ENCODE measurements at places on chromosomes 3 and 15. TPM values are rescaled to one million over a fixed set of nuclear protein-coding genes. Genes with fewer than 3 reads are reported as not detected.

SLC9C1 gene
- total RNA-seq: not detected

NOX5 gene
- not detected for total RNA-seq

DNA sequence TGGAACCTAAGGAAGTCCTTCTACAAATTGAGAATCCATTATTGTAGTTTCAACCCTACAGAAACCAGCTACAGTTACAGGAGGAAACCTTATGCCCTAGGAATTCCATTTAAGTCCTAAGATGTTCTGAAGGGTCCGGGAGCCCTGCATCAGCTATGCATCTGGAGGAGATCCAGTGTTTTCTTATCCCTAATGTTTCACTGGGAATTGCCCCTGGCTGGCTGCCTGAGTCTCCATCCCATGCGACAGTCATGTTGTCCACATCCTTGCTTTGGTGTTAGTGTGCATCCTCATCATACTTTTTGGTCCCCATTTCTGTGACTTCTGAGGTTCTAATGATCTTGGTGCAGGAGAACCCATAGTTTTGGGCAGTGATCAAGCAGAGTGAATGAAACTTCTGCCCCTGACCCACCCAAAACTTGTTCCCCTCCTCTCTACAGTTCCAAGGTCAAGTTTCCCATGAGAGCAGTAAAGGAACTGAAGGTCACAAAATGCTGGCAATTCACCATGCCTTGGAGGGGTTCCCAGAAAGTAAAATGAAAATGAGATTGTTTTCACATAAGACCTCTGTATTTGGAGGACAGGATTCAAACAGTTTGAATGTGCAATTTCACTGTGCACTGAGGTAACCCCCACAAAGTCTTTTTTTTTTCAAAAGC lies 121.9 kb upstream of the PHLDB2 start:
- DNase-seq: no peak

P2RY1 gene
- total RNA-seq: 0.44 TPM

NIT2 gene
- total RNA-seq: 46.2 TPM

FANCD2 gene
- 66.9 TPM for total RNA-seq

SMCO1 gene
- 0.13 TPM for total RNA-seq

DNA sequence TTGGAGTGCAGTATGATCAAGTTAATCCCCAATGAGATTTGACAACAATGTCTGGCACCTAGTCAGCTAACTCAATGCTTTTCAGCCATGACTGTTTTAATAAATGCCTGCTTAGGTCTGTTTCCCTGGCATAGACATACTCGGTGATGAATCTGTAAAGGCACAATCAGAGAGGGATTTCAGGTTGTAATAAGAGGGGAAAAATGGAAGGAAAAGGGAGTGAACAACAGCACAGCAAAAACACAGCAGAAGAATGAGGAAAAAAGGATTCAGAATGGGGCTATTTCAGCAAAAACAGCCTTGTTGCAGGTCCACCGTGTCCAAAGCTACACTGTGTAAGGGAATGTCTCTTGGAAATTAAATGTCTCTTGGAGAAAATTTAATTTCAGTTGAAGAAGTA lies 19.3 kb upstream of the CHD2 start:
- no peak for DNase-seq

DNA sequence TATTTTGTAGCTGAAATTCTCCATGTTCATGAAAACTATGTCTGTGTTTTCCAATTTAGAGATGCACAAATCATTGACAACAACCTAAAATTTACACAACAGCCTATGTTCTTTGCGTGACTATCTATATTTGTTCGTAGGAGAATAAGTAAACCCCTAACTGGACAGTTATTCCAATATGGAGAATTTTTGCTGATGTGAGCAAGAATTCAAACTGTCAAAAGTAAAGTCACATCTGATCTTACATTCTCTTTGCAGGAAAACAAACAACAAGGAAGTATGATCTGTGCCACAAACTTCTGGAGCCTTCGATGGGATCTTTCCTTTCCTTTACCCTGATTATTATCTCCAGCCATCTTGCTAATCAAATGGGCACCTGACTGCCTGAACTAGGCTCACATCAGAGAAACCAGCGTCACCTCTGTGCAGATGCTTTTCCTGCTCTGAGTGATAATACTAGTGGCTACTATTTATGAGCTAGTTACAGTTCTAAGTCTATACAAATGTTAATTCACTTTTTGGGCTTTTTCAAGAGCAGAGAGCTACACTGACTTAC lies 18.3 kb upstream of the KCNMB3 start:
- DNase-seq: no peak

DNA sequence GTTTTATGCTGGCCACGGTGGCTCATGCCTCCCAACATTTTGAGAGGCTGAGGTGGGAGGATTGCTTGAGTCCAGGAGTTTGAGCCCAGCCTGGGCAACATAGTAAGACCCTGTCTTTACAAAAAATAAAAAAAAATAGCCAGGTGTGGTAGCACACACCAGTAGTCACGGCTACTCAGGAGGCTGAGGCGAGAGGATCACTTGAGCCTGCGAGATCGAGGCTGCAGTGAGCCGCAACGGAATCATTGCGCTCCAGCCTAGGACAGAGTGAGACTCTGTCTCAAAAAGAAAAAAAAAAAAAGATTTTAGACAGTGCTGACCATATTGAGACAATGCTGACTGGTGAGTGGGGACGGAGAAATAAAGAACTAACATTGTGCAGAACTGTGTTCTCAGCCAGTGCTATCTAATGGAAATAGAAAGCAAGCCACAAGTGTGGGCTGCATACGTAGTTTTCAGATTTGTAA lies 67.2 kb downstream of the ST6GAL1 start:
- no peak for DNase-seq

CCK gene
- not detected for total RNA-seq
